GM04504 (cell line): ENCODE measurements at places on chromosomes 11 and 22.

DNA sequence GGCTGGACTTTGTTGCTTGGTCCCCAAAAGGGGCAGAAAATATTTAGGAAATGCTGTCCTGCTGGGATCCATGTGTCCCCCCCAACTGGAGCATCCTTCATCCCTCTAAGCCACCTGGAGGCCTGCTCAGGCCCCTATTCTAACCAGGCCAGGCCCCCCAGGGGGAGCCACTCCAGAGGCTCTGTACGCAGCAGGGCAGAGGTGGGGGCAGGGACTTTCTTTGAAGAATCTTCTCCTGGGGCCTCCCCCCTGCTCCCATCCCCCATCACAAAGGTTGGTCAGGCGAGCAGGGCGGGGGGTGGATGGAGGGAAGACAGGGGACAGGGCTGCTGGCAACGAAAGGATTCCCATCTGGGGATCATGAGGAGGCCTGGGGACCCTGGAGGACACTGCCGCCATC, 170.8 kb downstream of the MN1 start:
- DNase-seq = no peak

- DNase-seq = no peak
Observed at GRCh38 chr22:33747576-33748180, 172.6 kb downstream of the LARGE1 start.

- DNase-seq = no peak
Observed at GRCh38 chr11:17639091-17639490, 80.3 kb upstream of the MYOD1 start.

DNA sequence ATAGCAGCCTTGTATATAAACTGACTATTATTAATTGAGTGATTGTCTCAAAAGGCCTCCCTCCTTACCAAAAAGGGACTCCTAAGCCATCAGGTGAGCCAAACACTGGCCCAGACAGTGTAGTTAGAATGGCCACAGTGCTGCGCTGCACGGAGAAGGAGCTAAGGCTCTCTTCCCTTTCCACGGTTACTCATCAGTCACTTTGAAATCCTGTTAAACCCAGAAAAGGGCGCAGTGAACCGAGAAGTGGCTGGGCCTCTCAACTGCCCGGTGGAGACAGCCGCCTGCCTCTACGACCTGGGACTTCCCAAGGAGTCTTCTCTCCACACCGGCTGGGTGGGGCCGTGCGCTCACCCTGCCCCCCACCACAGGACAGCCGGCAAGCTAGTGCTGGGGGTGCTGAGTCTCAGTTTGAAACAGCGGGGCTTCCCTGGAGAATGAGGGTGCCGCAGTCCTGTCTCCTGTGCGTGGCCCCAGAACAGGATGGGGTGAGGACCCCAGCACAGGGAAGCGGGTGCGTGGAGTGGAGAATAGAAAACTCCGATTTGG, 1.3 kb downstream of the MYH9 start:
- DNase-seq = no peak

DNA sequence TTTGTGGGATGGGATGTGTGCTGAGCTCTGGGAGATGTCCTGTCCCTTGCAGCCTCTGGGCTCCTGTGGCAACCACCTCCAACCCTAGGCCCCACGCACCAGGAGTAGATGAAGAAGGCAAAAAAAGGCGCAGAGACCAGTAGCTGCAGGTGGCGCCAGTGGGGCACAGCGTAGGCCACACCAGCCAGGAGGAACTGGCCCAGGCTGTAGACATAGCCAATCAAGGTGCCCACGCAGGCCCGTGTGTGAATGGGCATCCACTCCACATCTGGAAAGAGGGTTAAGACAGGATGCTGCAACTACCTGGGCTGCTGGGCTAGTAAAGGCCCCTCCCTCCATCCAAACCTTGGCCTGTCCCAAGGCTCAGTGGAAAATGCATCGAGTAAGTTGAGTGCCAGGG, 3.0 kb downstream of the SLC22A6 start:
- no peak for DNase-seq

DNA sequence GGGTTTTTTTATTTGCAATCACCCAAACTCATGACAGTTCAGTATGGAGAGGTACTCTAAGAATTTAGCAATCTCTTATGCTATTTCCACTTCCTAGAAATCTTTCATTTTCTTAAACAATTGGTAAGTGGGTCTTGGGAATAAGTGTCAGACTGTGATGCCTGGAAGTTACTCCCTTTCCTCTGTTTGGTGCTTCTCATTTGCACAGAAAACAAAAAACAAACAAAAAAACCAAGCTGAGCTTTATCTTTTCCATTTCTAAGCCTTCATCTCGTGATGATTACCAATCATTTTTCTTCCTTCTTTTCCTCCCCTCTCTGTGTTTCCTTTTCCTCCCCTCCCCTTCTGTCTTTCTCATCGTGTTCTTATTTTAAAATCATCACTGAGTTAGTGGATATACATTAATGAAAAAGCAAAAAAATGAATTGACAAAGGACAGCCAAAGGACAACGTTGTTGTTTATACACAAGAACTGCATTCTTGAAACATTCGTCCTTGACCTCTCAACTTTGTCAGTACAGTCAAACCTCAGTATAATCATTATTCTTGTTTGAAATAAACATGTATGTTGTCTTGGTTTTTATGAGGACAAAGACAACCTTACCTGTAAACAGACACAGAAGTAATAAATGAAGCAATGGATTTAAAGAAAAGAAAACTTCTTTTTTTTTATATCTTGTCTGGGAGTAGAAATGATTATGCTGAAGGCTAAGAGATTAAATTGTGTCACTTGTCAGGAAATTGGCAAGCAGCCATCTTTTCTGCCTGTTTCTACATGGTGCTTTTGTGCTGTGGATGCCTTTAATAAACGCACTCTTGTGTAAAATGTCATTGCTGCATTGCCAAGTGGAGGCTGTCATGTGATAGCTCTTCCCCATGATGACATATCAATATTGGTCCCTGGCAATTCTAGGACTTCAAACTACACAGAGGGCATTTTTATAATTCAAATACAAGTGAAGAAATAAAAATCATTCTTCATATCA, 803.2 kb upstream of the CCDC90B start:
- no peak for DNase-seq

DNA sequence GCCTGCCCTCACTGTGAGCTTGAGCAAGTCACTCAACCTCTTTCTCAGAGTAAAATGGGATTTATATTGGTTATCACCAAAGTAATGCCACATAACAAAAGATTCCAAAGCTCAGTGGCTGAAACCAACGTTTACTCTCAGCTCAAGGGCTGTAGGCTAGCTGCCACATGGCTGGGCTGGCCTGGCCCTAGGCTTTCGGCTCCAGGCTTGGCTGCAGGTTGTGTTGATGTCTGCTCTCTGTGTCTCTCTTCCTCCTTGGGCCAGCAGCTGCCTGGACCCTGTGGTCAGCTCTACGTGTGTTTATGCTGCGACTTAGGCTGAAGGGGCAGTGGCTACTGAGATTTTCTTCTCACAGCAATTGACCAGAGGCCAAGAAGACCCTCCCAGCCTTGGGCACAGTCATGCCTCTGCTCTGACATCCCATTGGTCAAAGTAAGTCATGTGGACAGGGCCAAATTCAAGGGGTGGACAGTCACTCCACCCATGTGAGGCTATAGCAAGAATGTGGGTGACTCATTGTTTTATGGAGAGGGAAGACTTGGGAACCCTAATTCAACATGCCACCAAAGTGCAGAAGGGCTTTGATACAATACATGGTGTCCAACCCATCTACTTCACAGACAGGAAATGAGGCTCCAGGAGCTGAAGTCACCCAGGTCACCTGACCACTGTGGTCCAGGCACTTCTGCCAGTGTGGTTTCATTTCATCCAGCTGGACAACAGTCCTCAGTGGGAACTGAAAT, 90.6 kb downstream of the TSPAN18 start:
- peak; percentile 57 for DNase-seq

DNA sequence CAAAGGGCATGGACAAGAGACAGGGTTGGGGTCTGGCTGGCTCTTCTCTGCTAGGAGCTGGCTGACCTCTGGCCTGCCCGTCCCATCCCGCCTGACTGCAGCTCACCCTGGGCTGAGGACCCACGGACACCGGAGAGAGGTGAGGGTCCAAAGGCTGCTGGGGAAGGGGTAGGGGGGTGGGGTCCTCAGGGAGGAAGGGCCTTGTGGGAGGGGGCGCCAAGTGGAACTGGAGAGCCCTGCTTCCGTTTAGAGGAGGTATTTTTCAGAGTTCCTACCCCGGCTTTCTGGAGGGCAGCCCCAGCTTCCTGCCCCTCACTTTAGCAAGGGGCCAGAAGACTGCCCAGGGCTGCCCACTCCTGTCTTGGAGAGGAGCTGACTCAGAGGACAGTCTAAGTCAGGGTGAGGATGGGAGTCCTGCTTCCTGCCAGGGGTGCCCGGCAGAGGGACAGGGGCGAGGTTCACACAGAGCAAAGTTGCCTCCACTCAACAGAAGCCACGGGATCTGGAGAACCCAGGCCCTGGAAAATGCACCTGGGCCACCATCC, 7.1 kb downstream of the LARGE2 start:
- DNase-seq = no peak

DNA sequence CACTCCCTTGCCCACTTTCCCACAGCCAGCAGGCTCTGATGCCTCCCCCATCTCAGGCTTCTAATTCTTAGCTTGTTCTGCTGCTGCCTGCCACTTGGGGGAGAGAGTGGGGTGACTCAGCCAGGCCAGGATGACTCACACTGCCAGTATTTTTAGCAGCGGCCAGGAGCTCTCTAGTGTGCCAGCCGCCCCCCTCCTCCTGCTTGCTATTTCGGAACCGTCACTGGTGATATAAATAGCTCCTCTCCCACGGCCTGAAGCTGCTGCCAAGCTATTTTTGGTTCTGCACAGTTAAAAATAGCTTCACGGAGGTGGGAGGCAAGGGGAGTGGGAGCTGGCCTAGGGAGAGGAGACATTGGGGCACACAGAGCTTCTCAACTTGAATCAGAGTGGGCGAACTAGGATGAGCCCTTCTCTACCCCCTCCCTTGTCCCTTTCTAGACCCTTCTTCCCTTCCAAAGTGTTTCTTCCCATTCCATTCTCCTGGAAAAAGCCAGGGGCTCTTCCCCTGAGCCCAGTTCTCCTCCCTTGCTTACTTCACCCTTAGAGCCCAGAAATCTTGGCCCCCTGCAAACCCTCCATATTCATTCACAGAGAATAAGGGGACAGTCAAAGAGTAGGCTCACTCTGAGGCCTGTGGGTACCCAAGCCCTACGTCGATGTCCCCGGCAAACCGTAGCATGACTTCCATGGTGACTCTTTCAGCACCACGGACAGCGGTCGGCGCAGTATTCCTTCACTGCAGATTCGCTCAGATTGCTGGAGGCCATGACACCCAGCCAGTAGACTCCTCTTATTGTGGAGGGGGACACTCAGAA, 2.5 kb upstream of the NPAS4 start:
- DNase-seq = peak; percentile 91

- DNase-seq = no peak
Observed at GRCh38 chr22:43014316-43014868, 557 bp downstream of the PACSIN2 start.

GRCh38 chr22:21025266-21025665, 7.1 kb downstream of the SLC7A4 start:
- DNase-seq = no peak

DNA sequence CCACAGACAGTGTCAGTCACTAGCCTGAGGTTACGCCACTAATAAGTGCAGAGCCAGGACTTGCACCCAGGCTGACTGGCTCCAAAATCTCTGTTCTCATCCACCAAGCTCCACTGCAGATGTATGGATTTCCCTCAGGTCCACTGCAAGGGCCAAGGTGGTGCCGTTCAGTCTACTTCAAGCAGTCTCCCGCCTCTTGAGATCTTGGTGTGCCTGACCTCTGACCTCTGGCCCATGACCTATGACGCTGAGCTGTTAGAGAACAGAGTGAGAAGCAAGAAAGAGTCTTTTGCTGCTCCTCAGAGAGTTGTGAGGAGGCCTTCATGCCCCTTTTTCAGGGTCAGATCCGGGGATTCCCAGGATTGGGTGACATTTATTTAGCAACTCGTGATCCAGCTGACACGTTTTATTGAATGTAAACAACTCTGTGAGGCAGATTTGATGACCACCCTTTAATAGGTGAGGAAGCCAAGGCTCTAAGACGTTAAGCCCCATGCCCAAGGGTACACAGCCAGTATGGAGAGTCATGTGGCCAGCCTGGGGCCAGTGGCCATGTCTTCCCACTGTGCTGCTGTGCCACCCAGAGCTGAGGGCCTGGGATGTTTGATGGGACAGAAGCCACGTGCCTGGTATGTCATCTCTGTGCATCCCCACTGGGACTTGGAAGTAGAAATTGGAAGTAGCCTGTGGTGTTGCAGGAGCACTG, 25.2 kb downstream of the DCPS start:
- no peak for DNase-seq

DNA sequence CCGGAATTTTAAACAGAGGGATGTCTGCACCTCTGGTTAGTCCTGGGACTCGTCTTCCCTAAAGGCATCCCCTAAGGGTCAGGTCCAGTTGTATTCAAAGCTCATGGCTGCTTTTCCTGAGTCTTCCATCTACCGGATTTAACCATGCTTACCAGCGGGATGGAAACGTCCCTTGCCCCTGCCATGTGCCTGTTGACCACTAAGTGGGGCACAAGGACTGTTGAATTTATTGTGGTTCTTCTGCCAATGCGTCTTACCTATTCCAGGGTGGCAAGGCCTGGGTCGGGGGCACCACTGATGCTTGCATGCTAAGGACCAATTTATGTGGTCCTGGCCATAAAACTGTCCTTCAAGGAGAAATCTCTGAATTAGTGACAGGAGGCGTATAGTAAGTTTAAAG, 25.6 kb downstream of the ANKRD42 start:
- no peak for DNase-seq

GRCh38 chr11:133508468-133508867, 23.8 kb downstream of the OPCML start:
- no peak for DNase-seq

DNA sequence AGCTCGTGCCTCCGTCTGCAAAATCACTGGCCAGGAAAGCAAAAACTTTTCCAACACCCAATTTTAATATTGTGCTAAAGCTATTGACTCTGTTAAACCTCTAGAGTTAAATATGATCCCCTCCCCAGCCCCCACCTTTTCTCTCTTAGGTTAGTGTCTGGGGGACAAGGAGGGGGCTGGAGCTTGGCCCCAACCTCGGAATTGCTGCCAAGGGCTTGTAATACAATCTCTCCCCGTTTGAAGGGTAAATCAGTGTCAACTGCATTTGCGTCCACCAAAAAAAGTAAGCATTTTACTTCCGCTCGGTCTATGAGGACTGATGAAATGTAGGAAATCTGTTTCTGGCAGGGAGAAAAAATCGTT, at the start of gene GAS2:
Gene GAS2 (plus strand): TSS at position 287 of the 363 bp plus-strand sequence. CDS start 8,259 bp downstream, outside the sequence.
- DNase-seq = no peak

GRCh38 chr11:14396273-14396672, 37.3 kb upstream of the RRAS2 start:
- no peak for DNase-seq
